ENCODE measurements at places on chromosomes 7 and 10.

DNA sequence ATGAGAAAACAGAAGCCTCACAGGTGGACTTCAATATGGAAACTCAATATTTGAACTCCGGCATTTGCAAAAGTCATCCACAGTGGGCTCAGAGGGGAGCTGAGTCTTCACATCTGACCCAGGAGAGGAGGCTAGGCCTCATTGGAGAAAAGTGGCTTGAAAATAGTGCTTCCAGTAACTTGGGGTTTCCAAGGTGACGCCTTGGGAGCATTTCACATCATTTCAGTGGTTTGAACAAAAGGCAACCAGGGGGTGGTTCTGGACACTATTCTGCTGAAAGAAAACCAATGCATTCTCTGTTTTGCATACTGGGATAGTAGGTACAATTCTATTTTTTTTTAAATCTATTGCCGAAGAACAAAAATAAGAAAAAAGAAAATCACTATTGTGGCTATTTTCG lies 599.2 kb upstream of the POM121L12 start:
- no peak for DNase-seq

- no peak for DNase-seq
These were observed 54.3 kb upstream of the SGCE start for GRCh38 chr7:94710256-94710655.

GRCh38 chr7:35680403-35681013 lies 14.4 kb downstream of the HERPUD2 start:
- DNase-seq: no peak

DNA sequence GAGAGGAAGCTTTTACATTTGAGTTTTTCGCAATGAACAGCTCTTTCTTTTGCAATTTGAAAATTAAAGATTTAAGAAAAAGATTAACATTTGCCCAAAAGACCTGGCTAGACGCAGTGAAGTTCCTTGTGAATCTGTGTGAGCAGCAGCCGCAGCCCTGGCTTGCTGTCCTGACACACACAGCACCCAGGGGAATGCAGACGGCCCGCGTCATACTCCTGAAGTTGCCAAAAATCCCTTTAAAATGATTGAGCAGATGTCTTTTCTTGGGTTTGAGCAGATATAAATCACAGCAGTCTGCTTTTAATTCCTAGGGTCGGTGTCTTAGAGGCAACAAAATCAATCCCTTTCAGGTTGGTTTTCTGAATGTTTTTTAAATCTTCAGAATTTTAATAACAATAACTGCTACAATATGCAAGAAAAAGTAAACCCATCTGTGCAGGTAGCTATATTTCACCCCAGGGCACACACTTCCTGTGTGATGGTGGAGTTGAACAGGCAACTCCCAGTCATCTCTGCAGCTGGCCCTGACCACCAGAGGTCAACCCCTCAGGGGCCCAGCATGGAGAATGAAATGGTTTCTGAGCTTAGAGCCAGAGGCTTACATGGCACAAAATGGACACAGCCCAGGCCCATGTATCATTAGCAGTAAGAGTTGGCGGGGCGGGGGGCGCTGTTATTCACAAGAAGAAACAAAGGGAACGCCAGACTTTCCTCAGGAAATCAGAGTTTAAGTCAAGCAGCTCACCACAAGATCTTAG lies 32.2 kb upstream of the TRIL start:
- no peak for DNase-seq

- no peak for DNase-seq
These were observed 51.9 kb downstream of the SORBS1 start for GRCh38 chr10:95509251-95509650.

DNA sequence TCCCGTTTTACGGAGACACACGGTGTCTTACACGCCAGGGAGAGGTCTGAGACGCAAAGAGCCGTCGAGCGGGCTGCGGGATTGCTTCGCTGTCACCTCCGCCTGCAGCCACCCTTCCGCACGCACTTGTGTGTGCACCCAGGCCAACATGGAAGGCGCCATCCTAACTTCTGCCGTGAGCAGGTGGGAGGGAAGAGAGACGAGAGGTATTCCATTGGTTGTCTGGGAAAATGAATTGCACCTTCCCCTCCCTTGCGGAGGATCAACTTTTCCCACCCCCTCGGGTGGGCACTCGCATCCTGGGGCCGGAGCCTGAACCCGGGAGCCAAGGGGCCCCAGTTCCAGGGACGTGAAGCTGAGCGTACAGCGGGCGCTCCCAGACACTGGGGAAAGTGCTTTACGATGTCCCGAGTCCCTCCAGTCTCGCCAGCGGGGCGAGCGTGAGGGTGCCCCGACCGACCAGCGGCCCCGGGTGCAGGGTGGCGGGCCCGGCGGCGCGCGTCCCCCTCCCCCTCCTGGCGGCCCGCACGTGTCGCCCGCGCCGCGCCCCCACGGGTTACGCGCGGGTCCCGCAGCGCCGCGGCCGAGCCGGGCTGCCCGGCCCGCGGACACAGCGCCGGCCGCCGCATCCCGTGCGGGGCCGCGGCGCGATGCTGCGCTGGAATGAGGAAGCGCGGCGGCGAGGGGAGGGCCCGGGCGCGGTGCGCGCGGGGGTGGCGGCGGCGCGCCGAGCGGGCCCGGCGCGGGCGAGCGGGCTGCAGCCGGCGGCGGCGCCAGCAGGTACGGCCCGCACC lies 984 bp upstream of the IKZF1 start:
- DNase-seq: peak; percentile 27

DNA sequence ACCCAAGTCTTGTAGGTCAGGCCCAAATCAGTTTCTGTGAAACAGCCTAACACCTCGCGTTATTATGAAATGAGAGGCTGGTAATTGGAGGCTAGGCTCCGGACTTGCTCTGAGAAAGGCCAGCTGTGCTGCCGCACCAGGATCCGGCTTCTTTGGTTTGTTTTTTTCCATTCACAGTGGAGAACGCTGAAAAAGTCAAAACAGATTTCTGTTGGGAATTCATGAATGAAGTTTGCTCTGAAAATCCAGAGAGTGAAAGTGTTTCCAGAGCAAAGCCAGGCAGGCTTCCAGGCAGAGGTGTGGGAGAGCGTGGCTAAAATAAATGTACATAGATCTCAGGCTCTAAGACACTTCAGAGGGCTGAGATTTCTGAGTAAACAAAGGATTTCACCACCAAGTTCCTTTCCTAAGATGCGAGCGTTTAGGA lies 240.1 kb downstream of the TRIL start:
- DNase-seq: no peak

GRCh38 chr10:43676331-43676730 lies 27.6 kb upstream of the ZNF32 start:
- no peak for DNase-seq

GRCh38 chr10:43688348-43688892 lies 39.7 kb upstream of the ZNF32 start:
- no peak for DNase-seq

GRCh38 chr7:7732621-7733281 lies 14.3 kb upstream of the RPA3 start:
- DNase-seq: no peak

GRCh38 chr7:142168746-142169145 lies 57.2 kb downstream of the MGAM2 start:
- DNase-seq: no peak

- DNase-seq: no peak
These were observed 8.1 kb downstream of the CCDC6 start for GRCh38 chr10:59898125-59898835.

DNA sequence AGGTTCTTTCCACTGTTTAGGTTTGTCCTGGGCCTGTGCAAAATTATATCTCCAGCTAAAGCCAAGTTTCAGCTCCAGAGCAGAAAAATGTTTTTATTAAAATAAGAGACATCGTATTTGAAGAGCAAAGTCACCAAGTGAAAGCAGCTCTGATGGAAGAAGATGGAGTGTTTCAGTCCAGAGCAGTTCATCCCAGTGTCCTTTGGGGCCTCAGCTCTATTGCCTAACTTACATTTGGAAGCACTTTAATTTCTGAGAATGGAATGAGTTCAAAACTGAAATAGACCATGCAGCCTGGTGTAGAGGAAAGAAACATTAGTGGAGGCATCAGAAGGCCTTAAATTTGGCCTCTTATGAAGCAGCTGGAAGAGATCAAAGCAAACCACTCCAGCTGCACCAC lies 545.2 kb downstream of the SORCS1 start:
- no peak for DNase-seq

DNA sequence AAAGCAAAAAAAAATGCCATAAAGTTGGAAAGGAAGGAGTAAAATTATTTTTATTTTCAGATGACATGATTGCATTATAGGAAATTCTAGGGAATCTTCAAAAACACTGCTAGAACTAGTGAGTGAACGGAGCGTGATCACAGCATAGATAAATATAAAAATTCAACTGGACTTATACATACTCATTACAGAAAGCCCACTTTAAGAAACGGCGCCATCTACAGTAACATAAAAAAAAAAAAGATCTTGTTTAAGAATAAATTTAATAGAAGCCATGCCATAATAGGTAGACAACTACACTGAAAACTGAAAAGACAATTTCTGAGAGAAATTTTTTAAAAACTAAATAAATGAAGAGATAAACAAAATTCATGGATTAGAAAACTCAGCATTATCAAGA lies 623.1 kb upstream of the MGMT start:
- no peak for DNase-seq

- no peak for DNase-seq
These were observed 153.2 kb upstream of the ADO start for GRCh38 chr10:62651341-62651740.

Measured in HEK293T (cell line).